ENCODE measurements at places on chromosomes 2 and 18. TPM values are rescaled to one million over a fixed set of nuclear protein-coding genes. Genes with fewer than 3 reads are reported as not detected.

- no peak overlapping the region for H3K4me3 ChIP-seq
- no peak overlapping the region for H3K27ac ChIP-seq
- peaks cover 8% of the 10 kb centered on the region for H3K36me3 ChIP-seq
- no peak for DNase-seq
- no peaks in the 10 kb centered on the region for H3K4me1 ChIP-seq
- no peaks in the 10 kb centered on the region for H3K27me3 ChIP-seq
Observed at GRCh38 chr2:95179451-95179850, 13.8 kb downstream of the ZNF2 start.

GRCh38 chr18:79883461-79884293 lies 67.8 kb downstream of the SLC66A2 start:
- no peaks in the 10 kb centered on the region for H3K27me3 ChIP-seq
- DNase-seq: no peak
- no peak overlapping the region for H3K4me3 ChIP-seq
- H3K4me1 ChIP-seq: no peaks in the 10 kb centered on the region
- no peaks in the 10 kb centered on the region for H3K36me3 ChIP-seq

Gene SERPINB4
- polyA plus RNA-seq: 0.52 TPM

Gene TACR1
- not detected for polyA plus RNA-seq

Gene TUBB8B
- 0.30 TPM for polyA plus RNA-seq
